ENCODE measurements at places on chromosomes 7 and 10.

DNA sequence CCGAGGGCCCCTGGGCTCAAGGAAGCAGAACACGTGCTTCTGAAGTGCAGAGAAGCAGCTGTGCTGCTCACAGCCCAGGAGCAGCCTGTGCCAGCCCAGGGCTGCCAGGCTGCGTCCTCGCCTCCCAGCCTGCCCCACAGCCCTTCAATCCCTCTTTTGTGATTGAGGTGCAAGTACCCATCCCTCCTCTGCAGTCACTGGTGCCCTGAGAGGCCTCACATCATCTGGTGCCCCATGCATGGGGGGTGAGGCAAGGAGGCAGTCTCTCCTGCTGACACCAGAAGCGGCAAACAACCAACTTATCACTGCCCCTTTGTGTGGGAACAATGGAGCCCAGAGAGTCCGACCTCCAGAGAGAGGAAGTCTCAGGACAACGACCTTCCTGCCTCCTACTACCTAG lies 49.8 kb upstream of the FGFR2 start:
- DNase-seq: no peak

- DNase-seq: no peak
Measured at GRCh38 chr10:102670871-102671434, 26.7 kb downstream of the TRIM8 start.

DNA sequence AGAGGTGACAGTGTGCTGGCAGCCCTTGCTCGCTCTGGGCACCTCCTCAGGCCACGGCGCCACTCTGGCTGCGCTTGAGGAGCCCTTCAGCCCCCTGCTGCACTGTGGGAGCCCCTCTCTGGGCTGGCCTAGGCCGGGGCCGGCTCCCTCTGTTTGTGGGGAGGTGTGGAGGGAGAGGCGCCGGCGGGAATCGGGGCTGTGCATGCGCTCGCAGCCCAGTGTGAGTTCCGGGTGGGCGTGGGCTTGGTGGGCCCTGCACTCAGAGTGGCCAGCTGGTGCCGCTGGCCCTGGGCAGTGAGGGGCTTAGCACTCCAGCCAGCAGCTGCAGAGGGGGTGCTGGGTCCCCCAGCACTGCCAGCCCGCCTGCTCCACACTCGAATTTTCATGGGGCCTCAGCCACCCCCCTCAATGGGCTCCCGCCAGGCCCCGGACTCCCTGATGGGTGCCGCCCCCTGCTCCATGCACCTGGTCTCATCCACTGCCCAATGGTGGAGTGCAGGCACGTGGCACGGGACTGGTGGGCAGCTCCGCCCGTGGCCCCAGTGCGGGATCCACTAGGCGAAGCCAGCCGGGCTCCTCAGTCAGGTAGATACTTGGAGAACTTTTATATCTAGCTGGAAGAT lies 96.7 kb upstream of the BET1 start:
- no peak for DNase-seq

GRCh38 chr7:86970986-86971385 lies 88.5 kb downstream of the ELAPOR2 start:
- DNase-seq: no peak

DNA sequence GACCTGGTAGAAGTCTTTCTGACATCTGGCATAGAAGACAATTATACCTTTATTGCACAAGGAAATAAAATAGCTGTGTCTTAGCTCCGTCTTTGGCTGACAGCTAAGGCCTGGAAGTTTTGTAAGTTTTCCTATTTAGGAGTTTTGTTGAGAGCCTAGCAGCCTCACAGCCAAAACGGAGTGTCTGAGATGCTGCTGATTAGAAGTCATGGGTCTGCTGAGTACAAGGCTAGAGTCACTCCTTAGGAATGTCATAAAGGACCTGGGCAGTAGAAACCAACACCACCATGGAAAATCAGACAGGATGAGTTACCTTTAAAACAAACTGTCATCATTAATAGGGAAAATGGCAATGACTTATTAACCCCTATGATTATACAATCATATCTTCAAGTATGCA lies 442.5 kb downstream of the KCNMA1 start:
- no peak for DNase-seq

DNA sequence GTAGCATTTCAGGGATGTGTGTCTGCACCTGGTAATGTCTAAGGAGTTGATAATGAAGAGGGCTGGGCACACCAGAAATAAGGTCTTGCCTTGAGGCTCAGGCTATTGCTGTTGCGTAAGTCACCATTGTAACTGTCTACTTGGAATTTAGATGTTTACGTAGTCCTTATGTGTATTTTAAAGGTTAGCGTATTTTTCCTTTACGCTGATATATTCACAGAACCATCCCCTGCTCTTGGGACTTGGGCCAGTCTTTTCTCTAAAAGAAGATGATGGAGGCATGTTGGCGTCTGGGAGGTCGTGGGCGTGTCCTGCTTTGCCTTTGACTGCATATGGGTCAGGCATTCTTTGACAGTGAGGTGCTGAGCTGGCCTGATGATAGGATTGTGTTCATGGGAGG lies 14.7 kb downstream of the WDR37 start:
- peak; percentile 23 for DNase-seq

GRCh38 chr7:24500599-24500998 lies 72.7 kb upstream of the PALS2 start:
- no peak for DNase-seq

GRCh38 chr10:128013626-128014025 lies 106.7 kb downstream of the PTPRE start:
- DNase-seq: no peak

- no peak for DNase-seq
Measured at GRCh38 chr7:14521183-14521582, 381.4 kb downstream of the DGKB start.

GRCh38 chr7:139403601-139404000 lies 43.9 kb downstream of the LUC7L2 start:
- no peak for DNase-seq

GRCh38 chr7:30159163-30159562 lies 24.4 kb downstream of the MTURN start:
- DNase-seq: no peak
